SK-N-SH (cell line): ENCODE measurements at places on chromosomes 12 and 14. TPM values are rescaled to one million over a fixed set of nuclear protein-coding genes. Genes with fewer than 3 reads are reported as not detected.

GRCh38 chr12:132690112-132690511 is 2.7 kb downstream of the PXMP2 start:
- DNase-seq = no peak
- H3K27me3 ChIP-seq = no peaks in the 10 kb centered on the region
- H3K27ac ChIP-seq = no peak overlapping the region
- H3K4me1 ChIP-seq = no peaks in the 10 kb centered on the region
- H3K4me3 ChIP-seq = no peak overlapping the region

DNA sequence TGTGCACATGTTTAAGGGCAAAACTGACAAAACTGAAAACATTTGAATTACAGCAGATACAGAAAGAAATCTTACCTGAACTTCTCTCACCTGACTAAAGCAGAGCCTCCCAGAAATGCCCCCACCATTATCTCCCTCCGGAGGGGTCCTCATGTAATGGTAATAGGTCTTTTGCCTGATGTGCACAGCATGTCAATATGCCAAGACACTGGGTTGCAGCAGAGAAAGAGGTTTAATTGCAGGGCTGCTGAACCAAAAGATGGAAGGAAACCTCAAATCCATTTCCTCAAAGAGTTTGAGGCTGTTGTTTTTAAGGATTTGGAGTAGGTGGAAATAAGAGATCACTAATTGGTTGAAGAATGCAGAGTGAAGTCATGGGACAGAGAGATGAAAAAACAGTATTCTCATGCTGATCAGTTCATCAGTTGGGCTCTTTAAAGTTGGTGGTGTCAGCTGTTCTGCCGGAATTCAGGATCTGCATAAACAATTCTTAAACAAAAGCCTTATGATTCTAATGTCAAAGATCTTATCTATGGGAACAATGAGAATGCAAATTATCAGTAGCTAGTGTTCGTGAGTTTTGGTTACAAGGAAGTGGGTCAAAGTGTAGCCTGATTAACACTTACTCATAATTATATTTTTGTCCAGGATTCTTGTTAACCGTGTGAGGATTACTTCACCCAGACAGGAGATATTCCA is 18.2 kb downstream of the ANG start:
- H3K4me1 ChIP-seq = no peaks in the 10 kb centered on the region
- no peaks in the 10 kb centered on the region for H3K36me3 ChIP-seq
- H3K27ac ChIP-seq = no peak overlapping the region
- no peak for DNase-seq
- H3K27me3 ChIP-seq = peaks cover 34% of the 10 kb centered on the region

GRCh38 chr12:59452259-59452658 is 143.6 kb upstream of the SLC16A7 start:
- H3K27ac ChIP-seq = peak overlapping the region; percentile 90
- H3K4me1 ChIP-seq = peaks cover 9% of the 10 kb centered on the region; the same call in 1 of the 2 replicates
- no peaks in the 10 kb centered on the region for H3K27me3 ChIP-seq
- H3K36me3 ChIP-seq = peaks cover 4% of the 10 kb centered on the region
- no peak for DNase-seq

DNA sequence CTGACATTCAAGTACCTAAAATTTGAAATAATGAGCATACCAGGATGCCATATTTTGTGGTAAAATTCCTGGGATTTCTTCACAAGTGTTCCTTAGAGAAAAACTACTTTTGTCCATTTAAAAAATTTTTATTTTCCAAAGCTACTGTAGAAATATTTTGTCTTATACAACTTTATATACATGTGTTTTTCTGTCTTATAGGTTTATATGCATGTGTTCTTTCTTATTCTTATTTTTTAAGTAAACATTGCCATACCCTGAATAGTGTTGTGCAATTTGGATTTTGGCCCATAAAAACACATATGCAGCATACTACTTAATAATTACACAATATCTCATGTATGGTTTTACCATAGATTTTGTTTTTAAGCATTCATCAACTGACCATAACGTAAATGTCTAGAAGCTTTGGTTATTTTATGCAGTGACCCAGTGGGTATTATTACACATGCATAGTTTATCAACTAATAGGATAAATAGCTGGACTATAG is 1107.4 kb upstream of the SEL1L start:
- no peaks in the 10 kb centered on the region for H3K36me3 ChIP-seq
- no peaks in the 10 kb centered on the region for H3K27me3 ChIP-seq

DNA sequence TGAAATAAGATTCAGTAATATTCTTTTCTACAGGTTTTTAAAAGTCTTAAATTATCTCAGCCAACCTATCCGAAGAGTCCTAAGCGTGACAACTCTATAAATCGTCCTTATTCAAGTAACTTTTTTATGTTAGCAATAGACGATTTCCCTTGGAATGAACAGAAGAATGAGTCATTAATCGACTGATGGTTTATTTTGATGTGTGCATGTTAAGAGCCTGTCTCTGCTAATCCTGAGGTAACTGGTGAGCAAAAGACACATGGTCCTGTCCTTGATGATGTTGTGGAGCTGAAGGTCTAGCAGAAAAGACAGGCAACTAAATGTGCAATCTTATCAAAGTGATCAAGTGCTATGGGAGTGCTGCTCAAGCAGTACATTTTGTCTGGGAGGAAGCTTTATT is 80.4 kb downstream of the DAAM1 start:
- DNase-seq = no peak
- peak overlapping the region; percentile 19; the same call in 1 of the 2 replicates for H3K27ac ChIP-seq
- H3K36me3 ChIP-seq = peaks cover 11% of the 10 kb centered on the region
- no peak overlapping the region for H3K4me3 ChIP-seq
- no peaks in the 10 kb centered on the region; the same call in 1 of the 2 replicates for H3K4me1 ChIP-seq

GRCh38 chr12:83676781-83677295 is 990.1 kb downstream of the TMTC2 start:
- H3K36me3 ChIP-seq = no peaks in the 10 kb centered on the region
- no peak overlapping the region for H3K4me3 ChIP-seq
- no peak overlapping the region for H3K27ac ChIP-seq

Gene RPGRIP1
- not detected in 2 replicates for polyA plus RNA-seq
